ENCODE measurements at places on chromosomes 3 and 15.

DNA sequence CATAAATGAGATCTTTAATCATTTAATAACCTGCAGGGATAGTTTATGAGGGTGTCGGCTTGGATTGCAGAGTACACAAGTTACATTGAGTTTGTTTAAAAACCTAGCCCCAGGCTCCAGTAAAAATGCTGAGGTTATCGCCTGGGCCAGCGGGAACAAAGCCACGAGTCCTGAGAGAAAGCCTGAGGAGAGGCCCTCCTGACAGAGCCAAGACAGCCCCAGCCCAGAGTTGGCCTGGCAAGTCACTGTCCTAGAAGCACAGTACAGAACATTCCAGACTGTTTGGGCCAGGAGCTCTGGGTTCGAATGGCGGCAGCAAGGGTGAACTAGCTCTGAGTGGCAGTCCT lies 32.4 kb downstream of the SEC61A1 start:
- no peak for DNase-seq

DNA sequence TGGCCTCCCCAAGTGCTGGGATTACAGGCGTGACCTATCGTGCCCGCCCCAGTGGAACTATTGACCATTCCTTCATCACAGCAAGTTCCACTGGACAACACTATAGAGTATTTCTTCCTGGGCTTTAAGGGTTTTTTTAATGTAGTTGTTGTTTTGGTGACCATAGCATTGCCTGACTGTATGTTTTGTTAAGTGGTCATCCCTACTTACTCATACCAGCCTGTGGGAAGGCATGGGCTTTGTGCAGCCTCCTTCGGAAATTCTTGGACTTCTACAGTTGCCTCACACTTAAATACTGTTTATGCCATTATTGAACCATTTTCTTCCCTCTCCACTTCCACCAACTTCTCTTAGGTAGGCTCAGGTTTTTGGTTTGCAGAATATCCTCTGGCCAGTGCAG lies 19.9 kb upstream of the ALPK3 start:
- no peak for DNase-seq

DNA sequence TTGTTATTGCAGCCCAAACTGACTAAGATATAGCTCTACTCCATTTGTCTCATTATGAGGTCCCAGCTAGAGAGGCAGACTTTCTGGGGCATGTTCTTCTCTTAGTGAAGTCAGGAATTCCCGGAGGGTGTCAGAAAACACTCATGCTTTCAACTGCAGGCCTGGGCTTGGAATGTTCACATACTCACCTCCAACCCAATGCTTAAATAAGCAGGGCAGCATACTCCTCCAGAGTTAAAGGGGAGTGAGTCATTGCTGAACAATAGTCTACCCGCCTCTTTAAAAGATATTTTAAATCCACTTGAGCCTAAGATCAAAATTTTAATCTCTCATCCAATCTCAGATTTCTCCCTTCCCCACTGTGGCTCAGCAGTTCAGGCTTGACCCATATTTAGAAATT lies 167.8 kb upstream of the DPH6 start:
- no peak for DNase-seq

DNA sequence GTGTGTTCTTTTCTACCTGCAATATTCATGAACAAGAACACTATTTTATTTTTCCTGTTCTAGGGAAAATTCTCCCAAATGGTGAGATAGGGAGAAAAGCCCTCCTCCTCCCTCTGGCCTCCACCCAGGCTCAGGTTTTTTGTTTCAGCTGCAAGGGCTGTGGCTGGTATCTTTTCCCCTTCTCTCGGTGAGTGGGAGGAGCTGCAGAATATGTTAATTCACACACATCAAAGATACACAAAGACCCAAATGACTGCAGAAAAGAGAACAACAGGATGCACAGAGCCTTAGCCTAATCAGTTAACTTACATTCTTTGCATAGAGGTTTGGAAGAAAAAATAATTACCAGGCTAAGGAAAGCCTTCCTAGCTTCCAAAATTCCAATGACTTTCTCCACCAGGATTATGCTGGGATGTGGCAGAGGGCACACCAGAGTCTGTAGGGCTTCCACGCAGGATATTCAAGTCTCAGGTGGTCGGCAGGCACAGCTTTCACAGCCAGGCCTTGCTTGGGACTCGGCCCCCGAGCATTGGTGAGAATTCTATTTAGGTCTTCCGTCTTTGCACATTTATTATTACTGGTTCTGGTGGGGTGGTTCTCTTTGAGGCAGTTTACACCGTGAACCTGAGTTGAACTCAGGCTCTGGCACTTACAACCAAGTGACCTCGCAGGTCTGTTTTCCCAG lies 64.9 kb downstream of the ABHD5 start:
- peak; percentile 10 for DNase-seq

- DNase-seq, result no peak
These were observed 56.1 kb downstream of the CRTC3 start for GRCh38 chr15:90585863-90586262.

GRCh38 chr3:158671821-158672214 lies 630 bp downstream of the LXN start:
- DNase-seq, result no peak

DNA sequence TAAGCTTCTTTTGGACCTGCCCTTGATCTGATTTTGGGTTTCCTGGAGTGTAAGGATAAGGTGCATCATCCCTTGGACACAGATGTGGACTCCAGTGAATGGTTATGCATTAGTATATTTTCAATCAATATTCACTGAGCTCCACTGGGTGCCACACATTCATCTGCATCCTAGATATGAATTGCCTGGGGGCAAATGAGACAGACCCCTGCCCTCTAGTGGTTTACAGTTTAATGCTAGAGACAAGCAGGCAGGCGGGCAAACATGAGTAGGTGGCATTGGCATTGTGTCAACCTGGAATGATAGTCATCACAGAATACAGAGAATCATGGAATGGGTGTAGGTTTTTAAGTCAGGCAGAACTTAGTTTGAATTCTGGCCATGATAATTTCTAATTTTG lies 252.5 kb upstream of the SOX14 start:
- DNase-seq, result no peak

DNA sequence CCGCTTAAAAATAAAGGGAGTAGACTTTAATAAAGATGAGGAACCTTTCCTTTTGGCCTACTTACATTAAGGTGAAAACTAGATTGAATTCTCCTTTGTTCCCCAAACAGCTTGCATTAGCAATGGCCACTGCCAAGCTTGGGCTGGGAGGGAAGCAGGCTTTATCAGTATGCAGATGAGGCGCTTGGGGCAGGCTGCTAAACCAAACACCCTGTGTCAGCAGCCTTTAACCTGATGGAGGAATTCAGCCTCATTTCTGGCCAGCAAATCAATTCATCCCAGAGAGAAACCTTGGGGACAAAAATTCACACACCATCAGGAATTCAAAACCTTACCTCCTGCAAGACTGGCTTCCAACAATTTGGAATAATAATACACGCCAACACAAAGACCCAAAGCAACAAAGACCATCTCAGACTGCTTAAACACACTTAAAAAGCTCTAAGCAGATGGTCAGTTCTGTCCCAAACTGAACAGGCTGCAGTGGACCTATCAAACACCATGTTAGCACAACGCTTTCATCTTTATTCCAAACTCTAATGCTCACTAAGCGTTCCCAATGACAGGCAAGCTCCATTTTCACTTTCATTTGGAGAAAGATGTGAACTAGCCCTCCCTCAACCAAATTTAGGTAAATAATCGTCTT lies 255.1 kb upstream of the CMC1 start:
- no peak for DNase-seq

GRCh38 chr15:77731945-77732344 lies 99.2 kb upstream of the LINGO1 start:
- DNase-seq, result no peak

GRCh38 chr3:93911206-93911605 lies 62.5 kb downstream of the PROS1 start:
- no peak for DNase-seq

DNA sequence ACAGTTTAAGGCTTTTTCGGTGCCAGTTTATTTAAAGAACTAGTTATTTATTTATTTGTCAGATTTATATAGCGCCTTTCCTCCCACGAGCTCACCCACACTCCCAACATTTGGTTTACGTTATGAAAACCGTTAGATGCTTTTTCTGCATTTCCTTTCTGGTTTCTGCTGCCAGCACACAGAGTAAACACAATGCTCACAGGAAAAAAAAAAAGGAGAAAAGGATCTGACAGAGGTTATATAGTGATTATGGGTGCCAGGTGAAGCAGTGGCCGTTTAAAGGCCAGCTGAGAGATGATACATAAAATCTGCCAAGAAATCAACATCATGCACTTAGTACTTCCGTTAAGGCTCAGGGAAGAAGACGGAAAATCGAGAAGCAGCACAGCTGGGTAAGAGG lies 37.9 kb downstream of the ETV5 start:
- DNase-seq, result no peak

DNA sequence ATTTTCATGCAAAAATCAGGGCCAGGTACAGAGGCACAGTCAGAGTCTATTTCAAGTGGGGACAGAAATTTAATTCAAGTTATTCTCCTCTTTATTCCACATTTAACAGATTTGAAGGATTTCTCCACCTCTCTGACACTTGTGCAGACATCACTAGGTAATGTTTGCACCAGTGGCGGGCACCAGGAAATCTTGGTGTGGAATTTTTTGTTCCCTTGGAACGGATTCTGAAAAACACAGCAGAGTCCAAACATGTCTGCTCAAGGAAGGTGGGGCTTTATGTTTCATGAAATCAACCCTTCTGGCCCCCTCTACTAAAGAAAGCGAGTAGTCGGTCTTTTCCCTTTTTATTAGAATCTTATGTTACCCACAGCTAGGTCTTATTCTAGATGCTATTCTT lies 271.2 kb upstream of the MDFIC2 start:
- DNase-seq, result no peak

- DNase-seq, result no peak
These were observed 204.1 kb downstream of the WNT5A start for GRCh38 chr3:55282994-55283393.

DNA sequence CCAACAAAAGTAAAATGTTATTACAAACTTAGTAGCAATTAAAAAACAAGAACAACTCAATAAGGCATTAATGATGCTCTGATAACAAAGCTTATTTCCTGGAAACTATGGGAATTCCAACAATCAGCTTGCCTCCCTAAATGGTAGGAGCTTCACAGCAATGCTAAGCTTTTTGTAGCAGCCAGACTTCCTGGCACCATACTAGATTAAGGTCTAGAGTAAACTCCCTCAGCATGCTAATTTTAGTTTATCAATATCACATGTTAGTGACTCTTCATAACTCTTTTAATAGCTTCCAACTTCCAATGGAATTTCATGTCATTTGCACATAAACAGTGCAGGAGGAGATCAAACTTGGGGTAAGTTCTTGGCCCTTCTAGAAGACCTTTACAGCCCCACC lies 782.0 kb downstream of the MCTP2 start:
- no peak for DNase-seq

- DNase-seq, result no peak
These were observed 196.1 kb upstream of the ZNF717 start for GRCh38 chr3:75981401-75981800.

GRCh38 chr3:47406762-47407149 lies 25.9 kb downstream of the PTPN23 start:
- no peak for DNase-seq

DNA sequence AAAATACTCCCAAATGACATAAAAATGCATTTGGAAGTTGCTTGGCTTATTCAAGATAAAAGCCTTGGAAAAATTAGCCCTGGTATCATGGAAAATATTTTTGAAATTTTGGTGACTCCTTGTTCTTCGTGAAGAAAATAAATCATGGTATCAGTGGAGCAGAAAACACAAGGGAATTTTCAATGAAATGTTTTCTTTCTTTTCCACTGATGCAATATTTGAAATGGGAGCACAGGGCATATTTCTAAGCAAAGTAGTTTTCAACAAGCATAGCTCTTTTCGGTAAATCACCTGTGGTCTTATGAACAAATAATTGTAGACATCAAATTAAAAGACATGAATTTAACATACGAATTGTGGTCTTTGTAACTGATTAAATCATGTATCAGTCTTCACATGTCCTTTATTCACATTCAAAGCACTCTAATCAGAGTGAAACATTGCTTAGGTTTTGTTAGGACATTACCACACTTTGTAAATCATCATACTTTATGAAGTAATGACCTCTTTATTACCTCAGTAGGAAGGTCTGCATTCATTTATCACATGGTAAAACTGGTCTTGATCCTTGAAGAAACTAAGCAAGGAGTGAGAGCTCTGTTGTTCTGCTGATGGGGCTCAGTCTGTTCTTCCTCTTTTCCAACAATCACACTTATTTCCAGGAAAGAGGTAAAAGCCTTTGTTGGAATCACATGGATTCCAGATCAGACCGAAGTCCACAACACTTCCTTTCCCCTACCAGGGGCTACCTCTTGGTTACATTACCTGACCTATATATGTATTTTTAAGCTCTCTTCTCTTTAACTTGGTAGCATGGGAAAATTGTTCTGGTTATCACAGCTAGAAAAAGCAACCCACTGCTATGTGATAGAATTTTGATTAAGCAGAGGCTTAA lies 413.5 kb upstream of the THBS1 start:
- DNase-seq, result no peak

- no peak for DNase-seq
These were observed 765.9 kb downstream of the NTRK3 start for GRCh38 chr15:87490666-87491065.

GRCh38 chr3:143291836-143292447 lies 172.4 kb downstream of the CHST2 start:
- DNase-seq, result no peak

- DNase-seq, result no peak
These were observed 8.1 kb upstream of the APOD start for GRCh38 chr3:195591852-195592251.

- no peak for DNase-seq
These were observed at the start of gene LIPH for GRCh38 chr3:185552358-185552877. LIPH (minus strand) TSS chr3:185552588; CDS start chr3:185552471, 117 bp downstream.

DNA sequence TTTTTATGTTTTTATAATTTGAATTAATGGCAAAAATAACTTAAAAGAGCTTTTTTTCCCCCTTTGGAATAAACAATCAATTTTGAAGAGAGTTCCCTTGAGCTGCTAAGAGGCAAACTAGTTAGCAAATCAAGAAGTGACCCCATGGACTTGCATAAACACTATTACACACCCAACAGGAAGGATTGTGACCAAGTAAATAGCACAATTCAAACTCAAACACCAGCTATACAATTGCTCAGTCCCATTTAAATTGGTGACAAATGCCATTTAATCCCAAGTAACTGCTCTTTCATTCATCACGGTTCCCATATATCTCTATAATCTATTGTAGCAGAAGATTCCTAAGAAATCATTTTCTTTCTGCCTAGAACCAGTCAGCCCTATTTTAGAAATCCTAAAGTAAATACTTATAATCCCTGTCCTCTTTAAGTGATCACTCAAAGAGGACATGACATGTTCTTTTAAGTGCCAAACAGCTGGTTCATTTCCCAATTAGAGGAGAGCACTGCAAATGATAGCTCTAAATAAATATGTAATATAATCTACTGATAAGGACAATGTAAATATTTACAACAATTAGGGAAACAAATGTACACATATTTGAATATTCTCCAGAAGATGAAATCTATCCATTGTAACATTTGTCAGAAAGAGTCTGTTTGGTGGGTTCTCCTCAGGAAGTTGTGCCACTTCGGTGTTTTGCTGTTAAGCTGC lies 137.8 kb upstream of the ADAMTS9 start:
- no peak for DNase-seq

All from activated naive CD4-positive, alpha-beta T cell treated with Interleukin-2 at 50 U/mL for 16 hours (primary cell).